ENCODE measurements at places on chromosomes 7 and 10.

GRCh38 chr10:75400771-75401568 lies 594 bp downstream of the ZNF503 start:
- no peak for DNase-seq

- DNase-seq: no peak
These were observed 77.7 kb downstream of the TFEC start for GRCh38 chr7:115952832-115953231.

DNA sequence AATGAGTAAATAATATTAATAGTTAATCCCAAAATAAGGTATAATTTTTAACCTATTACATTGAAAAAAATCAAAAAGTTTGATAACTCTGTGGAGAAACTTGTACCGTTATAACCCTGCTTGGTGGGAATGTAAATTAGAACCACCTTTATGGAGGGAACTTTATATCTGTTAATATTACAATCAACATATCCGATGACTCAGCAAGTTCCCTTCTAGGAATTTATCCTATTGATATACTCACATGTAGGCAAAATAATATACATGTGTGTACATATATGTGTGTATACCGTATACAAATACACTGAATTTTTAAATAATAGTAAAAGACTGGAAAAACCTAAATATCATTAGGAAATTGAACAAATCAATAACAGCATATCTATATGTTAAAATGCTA lies 54.7 kb downstream of the PANK1 start:
- DNase-seq: no peak

DNA sequence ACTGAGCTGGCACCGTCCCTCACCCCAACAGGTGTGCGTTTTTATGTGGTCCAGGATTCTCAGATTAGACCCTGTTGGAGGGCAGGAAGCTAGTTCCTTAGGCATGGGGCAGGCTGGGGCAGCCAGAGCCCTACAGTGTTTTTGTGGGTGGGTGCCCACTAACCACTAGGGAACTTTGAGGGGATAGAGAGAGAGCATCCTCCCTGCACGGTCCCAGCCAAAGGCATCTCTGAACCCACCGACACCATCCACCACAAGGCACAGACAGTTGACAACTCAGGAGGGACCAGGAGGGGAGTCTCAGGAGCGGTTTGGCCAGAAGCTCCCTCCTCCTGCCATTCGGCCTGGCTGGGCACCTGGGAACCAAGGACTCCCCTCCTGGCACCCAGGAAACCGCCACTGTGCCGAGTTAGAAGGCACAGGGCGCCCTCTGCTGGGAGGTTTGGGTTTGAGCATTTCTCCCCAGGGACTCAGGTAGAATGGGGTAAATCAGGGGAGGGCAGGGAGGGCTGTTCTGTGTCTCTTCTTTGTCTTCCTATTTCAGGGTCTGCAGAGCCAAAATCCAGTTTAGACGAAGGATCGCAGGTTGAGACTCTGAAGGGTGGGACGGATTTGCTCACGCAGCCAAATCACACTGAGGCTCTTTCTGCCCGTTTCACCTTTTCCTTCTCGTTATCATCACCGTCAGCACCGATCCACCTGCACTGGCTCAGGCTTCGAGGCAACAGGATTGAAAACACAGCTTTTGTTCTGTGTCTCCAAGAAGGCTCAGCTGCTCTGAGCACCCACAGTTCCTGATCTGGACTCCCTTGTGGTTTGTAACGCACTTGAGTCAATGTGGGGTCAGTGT lies 84.8 kb upstream of the COL13A1 start:
- peak; percentile 36 for DNase-seq

- DNase-seq: no peak
These were observed 2.4 kb downstream of the NAMPT start for GRCh38 chr7:106282390-106282789.

- DNase-seq: no peak
These were observed 28.7 kb downstream of the UPF2 start for GRCh38 chr10:12013926-12014325.

- DNase-seq: no peak
These were observed 33.4 kb upstream of the VWDE start for GRCh38 chr7:12436896-12437535.

DNA sequence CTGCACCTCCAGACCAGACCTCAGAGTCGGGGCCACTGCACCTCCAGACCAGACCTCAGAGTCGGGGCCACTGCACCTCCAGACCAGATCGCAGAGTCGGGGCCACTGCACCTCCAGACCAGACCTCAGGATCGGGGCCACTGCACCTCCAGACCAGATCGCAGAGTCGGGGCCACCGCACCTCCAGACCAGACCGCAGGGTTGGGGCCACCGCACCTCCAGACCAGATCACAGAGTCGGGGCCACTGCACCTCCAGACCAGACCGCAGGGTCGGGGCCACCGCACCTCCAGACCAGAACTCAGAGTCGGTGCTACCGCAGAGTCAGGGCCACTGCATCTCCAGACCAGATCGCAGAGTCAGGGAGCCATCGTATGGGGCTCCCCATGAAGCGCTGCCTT lies 105.9 kb downstream of the ACTR3B start:
- DNase-seq: no peak

DNA sequence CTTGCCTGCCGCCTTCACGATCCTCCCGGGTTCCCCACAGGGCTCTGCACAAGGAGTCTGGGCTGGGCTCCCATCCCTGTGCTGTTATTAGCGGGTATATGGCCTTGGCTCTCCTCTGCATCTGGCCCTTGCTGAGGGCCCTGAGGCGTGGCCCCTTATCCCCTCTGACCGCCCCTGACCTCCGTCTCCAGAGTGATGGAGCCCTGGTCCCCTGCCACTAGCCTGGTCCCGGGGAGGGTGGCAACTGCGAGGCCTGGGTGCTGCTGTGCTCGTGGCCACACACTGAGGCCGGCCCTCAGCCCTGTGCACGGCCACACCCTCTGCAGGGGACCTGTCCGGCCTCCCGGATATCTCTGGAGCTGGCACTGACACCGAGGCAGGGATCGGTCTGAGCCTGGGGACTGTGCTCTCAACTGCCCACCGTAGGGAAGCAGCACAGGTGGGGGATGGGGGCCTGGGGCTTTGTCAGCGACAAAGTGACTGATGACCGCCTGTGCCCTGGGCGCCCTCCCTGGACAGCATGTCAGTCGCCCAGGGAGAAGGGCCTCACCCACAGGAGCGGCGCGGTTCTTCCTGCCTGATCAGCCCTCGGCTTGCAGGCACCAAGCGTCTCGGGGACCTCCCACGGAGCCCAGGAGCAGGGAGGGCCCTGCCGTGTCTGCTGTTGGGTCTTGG lies 72.4 kb downstream of the NKX6-2 start:
- DNase-seq: no peak

GRCh38 chr10:36778651-36779050 lies 346.7 kb upstream of the ANKRD30A start:
- DNase-seq: no peak

DNA sequence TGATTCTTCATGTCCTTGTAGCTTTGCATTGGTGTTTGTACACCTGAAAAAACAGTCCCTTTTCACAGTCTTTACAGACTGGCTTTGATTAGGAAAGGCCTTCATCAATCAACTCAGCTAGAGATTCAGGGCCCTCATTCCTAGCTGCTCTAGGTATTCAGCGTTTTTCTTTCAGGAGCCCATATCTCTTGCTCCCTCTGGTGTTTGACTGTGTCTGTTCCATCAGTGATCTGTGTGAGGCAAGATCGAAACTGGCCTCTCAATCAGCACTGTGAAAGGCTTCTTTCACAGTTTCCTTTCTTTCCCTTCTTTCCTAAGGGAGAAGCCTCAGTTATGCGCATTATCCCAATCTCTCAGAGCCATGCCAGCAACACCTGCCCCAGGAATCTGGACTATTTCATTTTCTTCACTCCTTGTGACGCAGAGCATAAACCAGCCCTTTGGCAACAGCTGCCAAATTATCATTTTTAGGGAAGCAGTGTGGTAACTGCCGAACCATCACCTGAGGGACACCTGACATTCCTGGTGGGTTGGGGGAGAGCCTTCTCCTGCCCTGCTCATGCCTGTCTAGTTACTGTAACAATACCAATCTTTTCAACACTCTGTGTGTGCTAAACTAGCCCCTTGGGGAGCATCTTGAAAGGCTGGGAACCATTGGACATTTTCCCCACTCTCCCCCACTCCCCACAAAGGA lies 75.7 kb upstream of the CCDC71L start:
- DNase-seq: no peak

GRCh38 chr7:79284211-79284610 lies 169.3 kb downstream of the MAGI2 start:
- no peak for DNase-seq

DNA sequence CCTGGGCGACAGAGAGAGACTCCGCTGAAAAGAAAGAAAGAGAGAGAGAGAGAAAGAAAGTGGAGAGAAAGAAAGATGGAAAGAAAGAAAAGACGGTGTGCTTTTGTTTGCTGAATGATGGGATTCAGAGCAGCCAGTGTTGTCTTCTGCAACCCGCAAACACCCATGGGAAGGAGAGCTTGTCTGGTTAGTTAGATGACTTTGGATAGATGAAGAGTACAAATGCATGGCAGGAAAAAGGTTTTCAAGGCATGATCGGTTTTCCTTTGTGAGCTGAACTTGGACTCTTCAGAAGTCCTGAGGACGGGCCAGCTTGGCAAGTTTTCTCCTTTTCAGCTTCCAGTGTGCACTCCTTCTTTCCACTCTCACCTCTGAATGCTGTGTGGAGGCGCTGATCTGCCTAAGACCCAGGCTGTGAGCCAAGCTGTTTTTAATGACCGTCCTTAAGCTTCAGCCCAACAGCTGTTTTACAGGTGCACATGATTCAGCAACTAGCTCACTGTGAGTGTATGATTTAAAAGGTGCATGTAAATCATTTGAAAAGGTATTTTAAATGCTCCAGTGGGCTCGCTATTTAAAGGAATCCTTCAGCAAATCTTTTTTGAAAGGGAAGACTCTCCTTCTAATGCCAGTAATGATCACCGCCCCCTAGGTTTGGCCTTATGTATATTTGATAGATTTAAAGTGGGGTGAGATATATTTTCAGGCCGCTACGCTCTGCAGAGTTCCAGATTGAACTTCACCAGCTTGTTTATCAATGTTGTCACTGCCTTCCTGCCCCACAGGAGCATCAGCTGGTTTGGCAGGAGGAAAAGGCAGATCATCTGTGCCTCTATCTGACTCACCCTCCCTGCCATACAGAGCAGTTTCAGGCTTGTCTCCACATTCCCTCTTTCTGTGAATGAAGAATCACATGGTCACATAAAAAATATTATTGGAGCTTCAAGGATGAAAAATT lies 115.0 kb downstream of the PLXDC2 start:
- no peak for DNase-seq

DNA sequence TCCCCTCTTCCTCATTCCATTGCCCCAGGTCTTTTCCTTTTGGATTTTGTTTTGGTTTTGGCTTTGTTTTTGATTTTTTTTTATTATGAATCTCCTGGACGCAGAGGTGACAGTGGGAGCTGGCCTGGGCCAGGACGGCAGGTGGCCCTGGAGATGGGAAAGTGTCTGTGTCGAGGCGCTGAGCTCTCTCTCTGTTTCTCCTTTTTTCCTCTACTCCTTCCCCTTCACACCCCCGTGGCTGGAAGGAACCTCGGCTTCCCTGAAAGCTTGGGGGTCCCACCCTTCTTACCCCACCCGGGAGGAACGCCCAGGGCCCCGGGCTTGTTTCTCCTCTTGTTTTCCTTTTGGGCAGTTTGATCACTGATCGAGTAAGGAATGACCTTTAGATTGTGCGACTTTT lies 13.2 kb downstream of the TRIM8 start:
- DNase-seq: no peak

DNA sequence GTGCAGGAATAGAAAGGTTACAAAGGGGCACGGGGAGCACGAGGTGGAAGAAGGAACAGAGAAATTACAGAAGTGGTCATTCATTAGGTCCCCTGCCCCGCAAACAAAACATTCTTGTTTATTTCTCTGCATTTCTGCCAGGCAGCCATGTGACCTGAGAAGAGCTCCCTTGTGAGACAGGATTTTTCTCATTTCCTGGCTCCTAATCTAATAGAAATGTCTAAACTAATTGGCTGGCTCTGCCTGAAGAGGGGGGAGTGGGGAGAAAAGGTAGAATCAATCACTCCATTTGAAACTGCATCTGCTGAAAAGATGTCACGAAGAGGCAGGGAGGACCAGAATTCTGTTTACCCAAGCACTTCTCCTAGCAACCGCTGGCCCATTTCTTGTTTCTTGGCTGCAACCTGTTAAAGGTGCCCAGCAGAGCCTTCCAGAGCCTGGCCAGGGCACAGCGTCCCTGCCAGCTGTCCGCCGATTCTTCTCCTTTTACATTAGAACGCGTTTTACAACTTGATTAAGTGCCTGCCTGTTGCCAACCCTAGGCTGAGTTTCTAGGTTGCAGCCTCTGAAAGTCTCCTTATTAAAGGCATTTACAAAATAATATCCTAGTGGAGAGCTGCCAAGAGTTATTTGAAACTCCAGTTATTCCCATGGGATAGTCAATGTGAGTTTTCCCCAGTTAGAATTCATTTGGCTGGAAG lies 1227.6 kb downstream of the TYW1 start:
- no peak for DNase-seq

DNA sequence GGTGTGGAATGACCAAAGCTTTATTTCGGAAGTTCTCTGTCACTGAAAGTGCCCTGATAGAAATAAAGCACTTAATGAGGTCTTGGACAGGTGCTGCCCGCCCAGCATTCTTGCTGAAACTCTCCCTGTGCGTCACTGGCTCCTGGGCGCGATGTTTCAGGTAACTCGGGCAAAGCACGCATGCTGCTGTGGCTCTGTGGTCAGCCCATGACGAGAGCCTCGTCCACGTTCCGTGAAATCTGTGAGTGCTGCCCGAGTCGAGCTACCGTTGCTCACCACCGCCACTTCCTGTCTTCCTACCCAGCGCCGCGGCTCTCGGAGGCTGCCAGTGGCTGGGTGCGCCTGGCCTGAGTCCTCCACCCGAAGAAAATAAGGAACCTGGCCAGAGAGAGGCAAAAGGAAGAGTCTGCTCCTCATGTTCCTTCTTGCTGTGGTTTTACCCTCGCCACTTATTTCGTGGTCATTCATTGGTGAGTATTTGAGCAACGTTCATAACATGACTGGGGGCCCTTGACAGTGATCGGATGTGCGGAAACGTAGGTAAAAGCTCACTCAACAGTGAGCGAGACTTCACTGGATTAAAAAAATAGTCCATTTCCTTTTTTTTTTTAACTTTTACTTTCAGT lies 95.5 kb downstream of the MAP3K8 start:
- DNase-seq: peak; percentile 37
